ENCODE measurements at places on chromosomes 11 and 22.

- DNase-seq, result no peak
Measured at GRCh38 chr11:126348806-126349582, 6.5 kb upstream of the ST3GAL4 start.

GRCh38 chr11:26715133-26715532, 6.7 kb downstream of the SLC5A12 start:
- no peak for DNase-seq

DNA sequence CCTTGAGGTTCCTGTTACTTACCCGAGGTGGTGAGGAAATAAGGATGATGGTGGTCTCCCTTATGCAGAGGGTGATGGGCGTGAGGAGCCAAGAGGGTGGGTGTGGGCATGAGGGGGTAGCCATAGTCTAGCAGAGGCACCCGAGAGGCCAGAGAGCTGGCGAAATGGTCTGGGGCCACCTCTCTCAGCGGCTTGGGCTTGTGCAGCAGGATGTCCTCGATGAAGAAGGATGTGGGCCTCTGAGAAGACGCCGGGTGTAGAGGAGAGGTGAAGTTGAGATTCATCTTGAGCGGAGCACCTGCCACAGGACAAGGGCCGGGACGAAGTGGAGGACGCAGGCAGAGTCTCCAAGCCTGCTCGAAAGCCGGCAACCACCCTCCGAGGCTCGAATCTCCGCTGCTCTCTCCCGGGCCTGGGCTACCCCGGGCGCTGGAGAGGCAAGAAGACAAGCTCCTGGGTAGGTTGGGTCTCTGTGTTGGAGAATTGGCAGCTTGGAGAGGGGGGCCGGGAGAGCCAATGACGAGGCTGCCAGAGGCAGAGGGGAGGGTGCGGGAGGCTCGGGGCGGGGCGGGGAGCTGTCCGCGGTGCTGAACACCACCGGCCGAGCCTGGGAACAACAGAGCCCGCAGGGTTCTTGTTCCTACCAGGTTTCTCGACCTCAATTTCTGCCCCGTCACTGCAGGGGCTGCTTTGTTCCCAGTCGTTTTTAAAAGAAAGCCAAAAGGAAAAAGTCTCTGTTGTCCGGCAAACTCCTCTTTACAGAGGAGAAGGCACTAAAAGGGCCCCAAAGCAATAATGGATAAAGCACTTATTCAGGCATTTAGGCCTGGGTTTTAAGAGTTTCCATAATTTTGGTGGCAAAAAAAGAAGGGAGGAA, at the start of gene BSX:
BSX (minus strand) TSS at position 447 of the 877 bp plus-strand sequence; CDS start at position 284, 163 bp downstream.
- peak; percentile 49 for DNase-seq

DNA sequence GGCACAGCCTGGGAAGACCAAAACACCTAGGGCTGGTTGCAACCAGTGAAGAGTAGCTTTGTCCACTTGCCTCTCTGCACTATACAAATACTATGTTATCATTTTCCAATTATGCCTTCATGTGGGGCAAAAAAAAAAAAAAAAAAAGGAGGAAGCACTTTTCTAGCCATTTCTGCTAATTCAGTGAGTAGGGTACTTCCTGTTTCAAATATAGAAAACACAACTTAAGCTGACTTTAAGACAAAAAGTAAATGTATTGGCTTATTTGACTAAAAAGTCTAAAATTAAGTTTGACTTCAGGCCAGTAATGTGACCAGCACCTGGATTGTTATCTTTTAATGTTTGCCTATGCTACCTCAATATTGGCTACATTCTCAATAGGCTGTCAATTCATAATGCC, 15.3 kb downstream of the CCDC73 start:
- DNase-seq, result peak; percentile 20

GRCh38 chr11:78694152-78694551, 119.5 kb upstream of the NARS2 start:
- DNase-seq, result no peak

DNA sequence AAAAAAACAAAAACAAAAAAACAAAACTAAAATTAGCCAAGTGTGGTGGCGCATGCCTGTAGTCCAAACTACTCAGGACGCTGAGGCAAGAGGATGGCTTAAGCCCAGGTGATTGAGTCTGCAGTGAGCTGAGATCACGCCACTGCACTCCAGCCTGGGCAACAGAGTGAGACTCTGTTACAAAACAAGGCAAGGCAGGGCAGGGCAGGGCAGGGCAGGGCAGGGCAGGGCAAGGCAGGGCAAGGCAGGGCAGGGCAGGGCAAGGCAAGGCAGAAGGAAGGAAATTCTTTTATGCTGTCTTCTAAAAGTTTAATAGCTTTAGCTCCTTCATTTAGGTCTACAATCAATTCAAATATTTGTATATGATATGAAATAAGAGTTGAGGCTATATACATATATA, 50.1 kb upstream of the RASSF10 start:
- DNase-seq, result no peak

DNA sequence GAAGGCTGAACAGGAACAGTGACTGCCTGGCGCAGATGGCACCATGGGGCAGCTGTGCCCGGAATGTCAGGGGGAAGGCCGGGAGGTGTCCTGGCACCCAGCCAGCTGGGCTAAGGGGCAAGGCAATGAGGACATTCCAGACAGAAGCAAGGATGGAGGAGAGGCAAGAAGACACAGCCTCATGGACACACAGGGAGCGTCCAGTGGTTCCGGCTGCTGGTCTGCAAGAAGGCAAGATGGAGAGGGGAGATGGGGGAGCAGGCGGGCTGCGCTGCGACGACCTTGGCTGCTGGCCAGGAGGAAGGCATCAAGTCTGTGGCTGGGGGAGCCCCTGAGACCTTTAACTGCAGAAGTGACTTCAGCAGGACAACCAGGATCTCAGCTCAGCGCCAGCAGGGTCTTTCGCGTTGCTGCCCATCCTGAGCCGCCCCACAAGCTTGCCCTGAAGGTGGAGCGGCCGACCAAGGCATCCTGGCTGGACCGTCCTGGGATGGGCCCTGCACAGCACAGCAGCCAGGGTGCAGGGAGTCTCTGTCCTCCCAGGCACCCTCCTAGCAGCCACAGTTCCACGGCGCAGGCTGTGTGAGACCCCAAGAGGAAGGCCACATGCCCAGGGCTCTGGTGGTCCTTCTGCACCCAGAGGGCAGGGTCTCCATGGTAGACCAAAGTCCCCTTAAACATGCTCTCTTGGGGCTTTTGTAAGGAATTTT, 531.7 kb downstream of the BRD1 start:
- no peak for DNase-seq

GRCh38 chr11:86514453-86514852, 139.8 kb downstream of the CCDC81 start:
- DNase-seq, result peak; percentile 44

- DNase-seq, result no peak
Measured at GRCh38 chr11:120208001-120208441, 2.8 kb upstream of the OAF start.

- no peak for DNase-seq
Measured at GRCh38 chr11:59582006-59582405, 33.6 kb downstream of the OSBP start.

DNA sequence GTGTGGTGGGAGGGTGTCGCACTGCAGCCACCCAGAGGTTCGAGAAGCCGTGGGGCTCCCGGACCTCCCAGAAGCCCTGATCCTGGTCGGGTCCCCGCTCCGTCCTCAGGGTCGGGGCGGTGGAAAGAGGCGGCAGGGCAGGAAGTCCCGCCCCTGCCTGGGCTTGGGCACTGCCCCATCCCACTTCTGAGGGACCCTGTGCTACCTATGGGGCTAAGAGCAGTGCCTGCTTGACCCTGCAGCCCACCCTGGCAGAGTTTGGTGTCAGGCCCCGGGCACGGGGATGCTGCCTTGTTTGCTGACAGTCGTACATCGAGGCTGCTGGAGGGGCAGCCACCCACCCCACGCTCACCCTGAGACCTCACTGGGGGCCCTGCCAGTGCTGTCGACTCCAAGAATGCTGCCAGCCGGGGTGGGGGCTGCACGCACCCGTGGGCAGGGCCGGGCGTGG, 19.4 kb downstream of the RNH1 start:
- DNase-seq, result no peak

DNA sequence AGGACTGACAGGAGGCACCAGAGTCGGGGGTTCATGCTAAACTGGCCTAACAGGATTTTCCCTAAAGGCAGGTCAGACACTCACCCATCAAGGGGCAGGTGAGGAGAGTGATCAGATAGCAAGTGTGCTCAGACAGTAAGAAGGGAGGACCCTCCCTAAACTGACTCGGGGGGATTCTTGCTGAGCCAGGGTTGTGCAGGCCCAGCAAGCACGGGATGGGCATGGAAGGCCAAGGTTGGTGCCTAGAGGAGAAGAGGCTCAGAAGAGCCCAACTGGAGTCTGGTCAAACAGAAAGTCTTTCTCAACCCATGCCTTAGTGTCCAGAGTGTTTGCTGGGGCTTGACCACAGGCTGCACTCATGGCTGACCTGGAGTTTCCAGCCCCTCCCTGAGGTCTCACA, 6.2 kb upstream of the APOL1 start:
- no peak for DNase-seq

- DNase-seq, result no peak
Measured at GRCh38 chr11:96057502-96057901, 133.6 kb upstream of the MTMR2 start.

All from B cell (primary cell).